Posterior cingulate gyrus (tissue), 11 donors: ENCODE measurements at places on chromosomes 2 and 18.

DNA sequence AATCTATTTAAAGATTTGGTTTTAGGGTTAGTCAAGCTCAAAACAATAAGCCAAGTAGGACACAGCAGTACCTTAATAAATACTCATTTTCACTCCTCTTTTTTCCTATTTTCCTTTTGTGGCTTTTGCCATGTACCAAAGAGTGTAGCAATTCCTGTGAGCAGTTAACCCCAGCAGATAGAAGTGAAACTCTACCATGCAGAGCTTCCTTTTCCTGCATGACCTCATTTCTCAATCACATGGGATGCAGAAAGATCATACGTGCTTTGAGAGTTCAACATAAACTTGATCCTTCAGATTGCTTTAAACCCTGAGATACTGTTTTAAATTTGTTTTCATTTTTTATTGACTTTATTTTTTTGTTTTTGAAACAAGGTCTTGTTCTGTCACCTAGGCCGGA, 99.1 kb upstream of the ARHGAP15 start:
- no peak for DNase-seq

- DNase-seq, result no peak
Measured at GRCh38 chr2:118693287-118693822, 154.1 kb downstream of the EN1 start.

- DNase-seq, result no peak
Measured at GRCh38 chr2:111678161-111678560, 205.8 kb downstream of the ANAPC1 start.

GRCh38 chr18:35582899-35583558, 1.5 kb downstream of the GALNT1 start:
- no peak for DNase-seq

- DNase-seq, result no peak
Measured at GRCh38 chr2:8159211-8159965, 522.5 kb upstream of the ID2 start.

DNA sequence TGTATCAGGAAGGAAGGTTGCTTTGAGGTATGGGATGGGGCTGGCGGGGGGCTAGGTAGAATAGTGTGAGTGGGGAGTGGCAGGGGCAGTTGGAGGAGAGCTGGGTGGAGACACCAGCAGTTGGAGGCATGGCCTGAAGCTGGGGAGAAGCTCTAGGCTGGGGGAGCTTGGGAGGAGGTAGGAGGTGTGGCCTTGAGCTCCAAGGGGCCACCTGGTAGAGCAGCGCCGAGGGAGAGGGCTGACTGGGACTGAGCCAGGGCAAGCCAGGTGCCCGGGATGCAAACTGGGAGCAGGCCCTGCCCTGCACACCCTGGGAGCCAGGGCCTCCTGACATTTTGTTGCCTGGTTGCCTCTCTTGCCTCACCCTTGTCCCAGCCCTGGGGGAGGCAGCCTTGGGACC, 33.1 kb upstream of the PDIA6 start:
- no peak for DNase-seq

DNA sequence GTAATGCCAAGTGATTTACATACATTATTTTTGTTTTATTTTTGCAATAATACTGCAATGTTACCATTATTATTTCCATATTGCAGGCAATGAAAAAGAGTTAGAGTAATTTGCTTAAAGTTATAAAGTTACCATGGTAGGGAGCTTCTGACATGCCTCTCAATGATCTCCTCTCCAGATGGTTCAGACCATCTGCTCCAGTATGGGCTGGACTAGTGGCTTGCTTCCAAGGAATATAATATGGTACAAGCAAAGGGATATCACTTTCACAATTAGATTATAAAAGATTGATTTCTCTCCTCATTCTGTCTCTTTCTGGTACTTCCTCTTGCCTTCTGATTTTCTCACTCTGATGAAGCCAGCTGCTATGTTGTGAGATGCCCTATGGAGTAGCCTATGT, 245.4 kb downstream of the INSIG2 start:
- DNase-seq, result no peak

GRCh38 chr2:112579241-112579640, 5.2 kb upstream of the CHCHD5 start:
- no peak for DNase-seq
